ENCODE measurements at places on chromosomes 6 and 20. TPM values are rescaled to one million over a fixed set of nuclear protein-coding genes. Genes with fewer than 3 reads are reported as not detected.
A peak's percentile ranks its signal among the peaks of the same experiment; 100 is the strongest.

DNA sequence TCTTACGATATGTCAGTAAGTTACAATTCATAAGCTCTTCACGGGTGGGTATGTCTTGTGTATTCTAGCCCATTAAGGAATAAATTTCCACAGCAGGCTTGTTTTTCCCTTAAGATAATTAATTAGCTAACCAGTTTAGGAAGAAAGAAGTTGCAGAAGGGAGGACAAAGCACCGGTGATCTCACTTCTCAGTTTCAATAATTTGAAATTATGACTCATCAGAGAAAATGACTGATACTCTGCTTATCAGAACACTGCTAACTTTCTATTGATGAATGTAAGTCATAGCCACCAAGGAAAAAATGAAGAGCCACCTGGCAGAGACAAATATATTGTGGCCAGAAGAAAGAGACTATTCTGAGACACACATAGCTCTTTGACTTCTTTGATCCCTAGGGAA, 35.0 kb upstream of the ENTPD6 start:
- H3K27me3 ChIP-seq = peaks cover 2% of the 10 kb centered on the region
- no peaks in the 10 kb centered on the region for H3K36me3 ChIP-seq
- DNase-seq = no peak
- no peak overlapping the region for H3K27ac ChIP-seq
- no peaks in the 10 kb centered on the region for H3K4me1 ChIP-seq

PNPLA1 gene
- total RNA-seq = 0.09 TPM

PTCRA gene
- total RNA-seq = 145 TPM

DNA sequence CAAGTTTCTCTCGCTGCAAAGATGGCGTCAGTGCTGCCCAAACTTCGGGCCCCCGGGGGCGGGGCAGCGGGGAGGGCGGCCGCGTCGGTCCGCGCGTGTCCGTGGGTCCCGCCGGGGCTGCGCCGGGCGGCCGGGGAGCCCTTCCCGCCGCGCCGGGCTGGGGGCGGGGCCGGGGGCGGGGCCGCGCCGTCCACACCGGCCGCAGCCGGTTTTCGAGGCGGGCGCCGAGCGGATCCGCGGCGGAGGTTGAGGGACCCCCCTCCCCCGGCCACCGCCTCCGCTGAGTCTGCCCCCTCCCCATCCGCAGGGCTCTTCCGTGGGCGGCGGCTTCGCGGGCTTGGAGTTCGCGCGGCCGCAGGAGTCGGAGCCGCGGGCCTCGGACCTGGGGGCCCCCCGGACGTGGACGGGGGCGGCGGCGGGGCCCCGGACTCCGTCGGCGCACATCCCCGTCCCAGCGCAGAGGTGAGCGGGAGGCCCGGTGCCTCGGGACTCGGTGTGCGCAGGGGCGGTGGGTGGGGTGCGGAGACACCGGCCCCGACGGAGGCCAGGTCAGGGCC, 572 bp downstream of the SLC2A4RG start:
- peak overlapping the region; percentile 34 for H3K27ac ChIP-seq
- DNase-seq = no peak
- peak overlapping the region; percentile 41 for H3K4me3 ChIP-seq
- H3K27me3 ChIP-seq = peaks cover 19% of the 10 kb centered on the region
- peaks cover 49% of the 10 kb centered on the region for H3K36me3 ChIP-seq
- peaks cover 32% of the 10 kb centered on the region for H3K4me1 ChIP-seq

DNA sequence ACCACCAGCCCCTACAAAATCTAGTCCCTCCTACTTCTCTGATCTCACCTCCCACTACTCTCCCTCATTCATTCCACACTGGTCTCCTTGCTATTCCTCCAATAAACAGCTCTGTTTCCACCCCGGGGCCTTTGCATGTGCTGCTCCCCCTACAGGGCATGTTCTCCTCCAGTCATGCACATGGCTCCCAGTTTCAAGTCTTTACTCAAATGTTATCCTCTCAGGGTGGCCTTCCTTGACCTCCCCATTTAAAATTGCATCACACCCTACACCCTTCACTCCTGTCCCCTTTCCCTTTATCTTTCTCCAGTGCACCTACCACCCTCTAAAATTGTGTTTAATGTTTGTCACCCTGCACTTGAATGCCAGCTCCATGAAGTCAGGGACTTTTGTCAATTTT, 174.5 kb downstream of the MRPL14 start:
- no peaks in the 10 kb centered on the region for H3K36me3 ChIP-seq
- no peaks in the 10 kb centered on the region for H3K27me3 ChIP-seq
- no peak for DNase-seq
- H3K27ac ChIP-seq = no peak overlapping the region

DNA sequence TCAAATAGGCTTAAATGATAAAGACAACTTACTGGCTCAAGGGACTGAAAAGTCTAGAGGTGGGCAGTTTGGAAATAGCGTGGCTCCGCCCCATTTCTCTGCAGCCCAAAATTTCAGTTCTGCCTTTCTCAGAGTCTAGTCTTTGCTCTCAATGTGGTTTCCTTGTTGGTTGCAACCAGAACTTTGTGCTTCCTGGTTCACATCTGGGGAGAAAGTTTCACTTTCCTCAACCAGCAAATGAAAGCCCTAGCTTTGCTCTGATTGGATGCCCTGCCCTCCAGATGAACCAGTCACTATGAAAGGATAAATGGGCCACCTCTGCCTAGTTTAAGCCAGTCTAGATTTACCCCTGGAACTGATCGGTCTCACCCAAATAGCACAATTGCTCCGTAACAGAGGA, 14.9 kb downstream of the SYCP2L start:
- no peak overlapping the region for H3K27ac ChIP-seq
- no peaks in the 10 kb centered on the region for H3K36me3 ChIP-seq
- peaks cover 8% of the 10 kb centered on the region for H3K4me1 ChIP-seq

DNA sequence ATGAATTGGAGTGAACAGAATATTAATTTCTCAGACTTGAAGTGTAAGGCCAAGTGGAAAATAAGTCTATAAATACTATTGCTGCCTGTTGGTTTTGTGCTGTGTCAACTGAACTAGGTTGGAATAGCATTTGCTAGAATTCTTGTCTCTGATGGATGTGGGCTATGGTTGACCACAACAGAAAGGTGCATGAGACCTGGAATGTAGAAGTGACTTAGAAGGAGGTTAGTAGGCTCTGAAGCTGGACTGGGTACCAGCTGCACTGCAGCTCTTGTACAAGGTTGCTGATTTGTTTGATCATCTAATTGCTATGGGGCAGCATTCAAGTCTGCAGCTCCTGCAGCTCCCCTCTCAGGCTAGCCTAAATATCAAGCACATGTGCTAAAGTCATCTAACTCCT, 479.0 kb upstream of the NRSN1 start:
- H3K27ac ChIP-seq = no peak overlapping the region
- H3K4me3 ChIP-seq = no peak overlapping the region
- no peak for DNase-seq
- H3K27me3 ChIP-seq = no peaks in the 10 kb centered on the region
- no peaks in the 10 kb centered on the region for H3K4me1 ChIP-seq
- no peaks in the 10 kb centered on the region for H3K36me3 ChIP-seq

TRDN gene
- 0.38 TPM for total RNA-seq

CRISP2 gene
- total RNA-seq = 0.05 TPM

FAM83D gene
- 9.6 TPM for total RNA-seq

TCP1 gene
- total RNA-seq = 168 TPM

DNAH8 gene
- total RNA-seq = 0.05 TPM

DNA sequence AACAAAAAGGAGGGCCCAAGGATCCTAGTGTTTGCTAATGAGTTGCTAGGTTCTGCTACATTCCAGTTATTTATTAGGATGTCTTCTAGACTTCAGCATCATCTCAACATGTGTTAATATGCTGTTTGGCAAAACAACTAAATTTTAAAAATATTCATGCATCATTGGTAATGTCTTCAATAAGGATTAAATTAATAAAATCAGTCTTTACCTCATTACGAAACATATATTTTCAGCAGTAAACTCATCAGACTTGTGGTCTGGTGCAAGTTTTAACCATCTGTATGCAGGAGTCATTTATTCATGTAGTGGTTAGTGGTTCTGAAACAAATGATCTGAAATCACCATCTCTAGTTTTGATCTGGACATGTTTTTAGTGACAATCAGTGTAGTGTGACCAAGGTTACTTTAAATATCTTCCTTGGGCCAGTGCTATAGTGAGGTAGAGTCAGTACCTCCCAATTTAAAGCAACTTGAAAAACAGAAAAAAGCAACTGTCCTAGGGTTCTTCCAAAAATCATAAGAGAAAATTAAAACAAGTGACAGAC, 85.0 kb upstream of the KCNK16 start:
- no peak overlapping the region for H3K27ac ChIP-seq
- no peaks in the 10 kb centered on the region for H3K4me1 ChIP-seq
- H3K27me3 ChIP-seq = no peaks in the 10 kb centered on the region
- H3K36me3 ChIP-seq = no peaks in the 10 kb centered on the region
